ENCODE measurements at places on chromosomes 12 and 14. TPM values are rescaled to one million over a fixed set of nuclear protein-coding genes. Genes with fewer than 3 reads are reported as not detected.

The SAMD15 gene
- 0.25 TPM for total RNA-seq

The CACNA1C gene
- total RNA-seq = 0.30 TPM

The SLC6A15 gene
- not detected for total RNA-seq

The KLRC3 gene
- not detected for total RNA-seq

The GUCY2C gene
- not detected for total RNA-seq

DNA sequence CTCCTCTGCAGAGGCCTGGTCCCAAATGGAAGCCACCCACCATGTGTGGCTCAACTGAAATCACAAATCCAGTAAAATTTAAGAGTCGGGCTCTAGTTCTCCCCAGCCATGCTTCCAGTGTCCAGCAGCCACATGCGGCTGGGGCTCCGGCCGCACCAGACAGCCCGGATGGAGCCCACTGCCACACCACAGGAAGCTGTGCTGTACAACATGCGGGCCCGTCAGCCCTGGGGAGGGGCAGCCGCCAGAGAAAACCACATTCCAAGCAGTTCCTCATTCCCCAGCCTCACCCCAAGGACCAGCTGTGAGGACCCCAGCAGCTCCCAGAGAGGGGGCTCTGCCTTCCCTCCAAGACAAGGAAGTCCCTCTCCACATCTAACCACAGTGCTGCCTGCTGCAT is 135.0 kb downstream of the NCOR2 start:
- no peaks in the 10 kb centered on the region for H3K27me3 ChIP-seq
- no peak for DNase-seq

GRCh38 chr12:115194448-115194847 is 510.5 kb upstream of the TBX3 start:
- no peak overlapping the region for H3K4me3 ChIP-seq
- no peak overlapping the region for H3K27ac ChIP-seq
- no peak for DNase-seq

DNA sequence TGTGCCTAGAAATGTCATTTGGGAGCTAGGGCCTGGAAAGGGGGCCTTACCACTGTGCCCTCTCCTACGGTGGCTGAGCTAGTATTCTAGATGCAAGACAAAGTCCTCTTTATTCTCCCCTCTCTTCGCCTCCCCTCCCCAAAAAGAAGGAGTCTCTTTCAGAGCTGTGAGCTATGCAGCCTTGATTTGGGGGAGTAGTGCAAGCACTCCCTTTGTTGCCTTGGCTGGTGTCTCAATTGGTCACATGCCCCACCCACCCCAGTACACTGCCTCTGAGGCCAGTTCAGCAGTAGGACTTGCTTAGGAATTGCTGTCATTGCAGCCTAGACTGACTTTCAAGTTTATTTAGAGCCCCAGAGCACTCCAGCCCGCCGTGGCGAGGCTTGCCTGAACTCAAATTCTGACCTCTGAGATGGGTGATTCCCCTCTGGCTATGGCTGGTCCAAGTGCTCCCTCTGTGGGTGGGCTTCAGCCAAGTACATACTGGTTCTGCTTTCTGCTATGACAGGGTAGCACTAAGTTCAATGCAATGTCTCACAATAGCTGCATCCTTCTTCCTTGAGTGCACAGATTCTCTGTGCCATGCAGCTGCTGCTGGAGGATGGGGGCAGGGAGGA is 37.0 kb upstream of the FBXO33 start:
- no peaks in the 10 kb centered on the region for H3K36me3 ChIP-seq
- H3K27ac ChIP-seq = no peak overlapping the region
- peaks cover 8% of the 10 kb centered on the region for H3K27me3 ChIP-seq
- H3K4me3 ChIP-seq = no peak overlapping the region
- no peak for DNase-seq

DNA sequence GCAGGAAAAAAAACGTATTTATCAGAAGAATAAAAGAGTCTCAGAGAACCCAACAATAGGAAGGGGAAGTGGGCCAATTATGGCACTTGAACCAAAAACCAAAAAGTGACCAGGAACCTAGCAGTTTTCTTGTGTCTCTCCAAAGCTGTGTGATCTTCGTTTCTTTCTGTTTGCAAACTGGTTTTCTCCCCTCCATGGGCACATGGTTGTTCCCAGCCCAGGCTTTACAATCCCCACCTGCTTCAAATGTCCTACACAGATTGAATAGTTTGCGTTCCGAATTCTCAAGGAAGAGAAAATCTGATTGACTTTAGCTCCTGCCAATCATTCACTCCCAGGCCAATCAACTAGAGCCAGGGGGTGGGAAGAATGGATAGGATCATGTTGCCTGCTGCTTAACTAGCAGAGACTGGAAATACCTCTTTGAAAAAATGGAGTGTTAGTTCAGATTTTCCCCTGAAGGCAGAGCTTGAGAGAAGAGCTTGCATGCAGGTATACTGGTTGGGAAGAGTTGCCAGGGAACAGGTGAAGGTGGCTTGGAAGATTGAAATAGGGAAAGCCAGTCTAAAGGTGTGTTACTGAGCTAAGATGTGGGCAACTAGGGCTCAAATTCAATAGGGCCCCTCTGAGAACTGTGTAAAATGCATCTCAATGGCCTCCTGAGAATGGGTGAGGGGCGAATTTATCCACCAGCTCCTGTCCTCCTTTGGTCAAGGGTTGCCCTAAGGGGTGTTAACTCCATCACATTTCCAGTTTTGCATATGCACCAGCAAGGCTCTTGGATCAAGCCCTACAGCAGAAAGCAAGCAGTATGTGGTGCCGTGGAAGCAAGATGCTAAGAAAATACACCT is 106.4 kb upstream of the SRRM4 start:
- H3K36me3 ChIP-seq = no peaks in the 10 kb centered on the region
- no peak overlapping the region for H3K27ac ChIP-seq
- H3K27me3 ChIP-seq = no peaks in the 10 kb centered on the region
